NCI-H1092 (cell line): ENCODE measurements at places on chromosomes 1 and 21.
A peak's percentile ranks its signal among the peaks of the same experiment; 100 is the strongest.

DNA sequence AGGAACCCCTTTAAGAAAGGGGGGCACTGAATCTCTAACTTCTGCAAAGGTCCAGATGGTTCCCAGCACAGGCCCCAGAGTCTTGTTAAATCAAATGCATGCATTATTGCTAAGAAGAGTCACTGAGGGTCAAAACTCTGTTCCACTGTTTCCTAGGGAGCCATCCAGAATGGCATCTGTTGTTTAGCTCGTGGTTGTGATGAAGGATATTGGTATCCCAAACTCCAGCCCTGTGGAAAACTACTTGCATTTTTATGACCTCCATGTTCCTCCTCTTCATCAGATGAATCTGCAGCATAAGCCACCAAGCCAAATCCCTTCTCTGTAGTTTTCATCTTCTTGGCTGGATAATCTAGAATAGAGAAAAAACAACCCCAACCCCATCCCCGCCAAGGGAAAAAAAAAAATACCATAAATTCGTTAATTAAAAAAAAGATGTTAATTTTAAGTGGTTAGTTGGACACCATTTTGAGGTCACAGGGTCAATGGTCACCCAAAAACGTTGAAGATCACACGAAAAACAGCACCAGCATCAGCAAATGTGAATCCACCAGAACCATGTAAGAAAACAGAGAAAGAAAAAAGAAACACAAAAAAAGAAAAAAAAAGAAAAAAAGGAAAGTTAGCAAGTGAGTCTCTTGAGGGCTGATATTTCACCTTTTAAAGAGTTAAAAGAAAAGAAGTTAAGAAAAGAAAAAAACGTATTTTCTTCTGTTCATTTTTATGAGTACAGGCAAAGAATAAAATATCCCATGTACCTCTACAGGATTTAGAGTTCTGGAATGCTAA, 3.0 kb upstream of the RIT1 start:
- DNase-seq: no peak

DNA sequence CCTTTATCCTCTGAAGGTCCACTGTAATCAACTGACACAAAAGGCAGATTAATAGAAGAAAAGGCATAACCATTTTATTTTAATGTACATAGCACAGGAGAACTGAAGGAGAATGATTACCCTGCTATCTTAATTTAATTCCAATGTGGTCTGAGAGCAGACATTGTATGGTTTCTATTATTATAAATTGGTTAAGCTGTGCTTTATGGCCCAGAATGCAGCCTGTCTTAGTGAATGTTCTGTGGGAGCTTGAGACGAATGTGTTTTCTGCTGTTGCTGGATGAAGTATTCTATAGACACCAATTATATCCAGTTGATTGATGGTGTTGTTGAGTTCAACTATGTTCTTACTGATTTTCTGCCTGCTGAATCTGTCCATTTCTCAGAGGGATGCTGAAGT, 25.0 kb upstream of the SLC2A1 start:
- no peak for DNase-seq

GRCh38 chr21:17387030-17387617, 125.7 kb upstream of the CXADR start:
- DNase-seq: peak; percentile 79

DNA sequence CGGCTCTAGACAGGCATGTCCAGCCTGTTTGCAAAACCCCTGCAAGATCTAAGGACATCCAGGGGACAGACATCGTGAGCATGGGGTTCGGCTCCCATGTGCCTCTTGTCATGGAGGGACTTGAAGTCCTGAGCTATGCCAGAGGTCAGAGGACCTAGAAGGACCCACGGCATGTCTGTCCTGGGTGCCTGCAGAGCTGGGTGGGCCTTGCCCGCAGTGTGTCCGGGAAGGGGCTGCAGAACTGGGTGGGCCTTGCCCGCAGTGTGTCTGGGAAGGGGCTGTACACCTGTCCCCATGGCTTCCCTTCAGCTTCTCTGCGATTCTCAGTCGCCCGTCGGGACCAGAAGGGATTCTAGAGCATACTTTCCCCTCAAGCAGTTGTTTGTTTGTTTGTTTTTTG, 20.0 kb upstream of the TRAPPC10 start:
- no peak for DNase-seq

- no peak for DNase-seq
These were observed 407 bp downstream of the WNT4 start for GRCh38 chr1:22142315-22143064.

DNA sequence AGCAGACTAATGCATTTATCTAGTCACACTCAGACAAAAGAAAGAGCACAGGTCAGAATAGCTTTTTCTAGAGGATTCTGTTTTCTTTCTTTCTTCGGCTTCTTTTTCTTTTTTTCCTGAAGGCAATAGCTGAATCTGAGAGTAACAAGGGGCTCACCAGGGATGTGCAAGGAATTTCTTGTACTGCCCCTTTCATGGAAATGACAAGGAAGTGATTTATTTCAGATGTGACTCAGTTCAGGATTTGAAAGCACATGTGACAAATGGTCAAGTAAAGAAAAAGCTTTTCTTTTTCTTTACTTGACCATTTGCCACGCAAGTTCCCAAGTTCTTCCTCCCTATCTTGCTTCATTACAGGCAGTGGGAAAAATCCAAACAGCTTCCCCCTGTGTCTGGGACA, 202.0 kb downstream of the GABPA start:
- DNase-seq: no peak

- DNase-seq: no peak
These were observed 4.3 kb upstream of the SPATC1L start for GRCh38 chr21:46188226-46189212.

DNA sequence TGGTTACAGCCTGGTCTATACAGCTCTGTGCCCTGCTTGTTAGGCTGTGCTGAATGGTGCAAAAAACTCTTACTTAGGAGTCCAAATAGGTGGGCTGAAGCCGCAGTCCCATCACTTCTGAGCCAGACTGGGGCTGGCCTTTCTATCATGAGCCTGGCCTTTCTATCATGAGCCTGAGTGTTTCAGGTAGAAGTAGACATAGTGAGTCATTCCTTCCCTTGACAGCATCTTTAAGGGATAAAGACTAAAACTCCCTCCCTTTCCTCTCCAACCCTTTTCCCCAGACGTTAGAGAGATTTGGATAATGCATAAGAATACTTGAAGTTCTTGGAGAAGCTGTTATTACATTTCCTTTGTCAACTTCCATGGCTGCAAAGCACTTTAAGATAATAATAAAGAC, 46.5 kb upstream of the PARP1 start:
- no peak for DNase-seq

DNA sequence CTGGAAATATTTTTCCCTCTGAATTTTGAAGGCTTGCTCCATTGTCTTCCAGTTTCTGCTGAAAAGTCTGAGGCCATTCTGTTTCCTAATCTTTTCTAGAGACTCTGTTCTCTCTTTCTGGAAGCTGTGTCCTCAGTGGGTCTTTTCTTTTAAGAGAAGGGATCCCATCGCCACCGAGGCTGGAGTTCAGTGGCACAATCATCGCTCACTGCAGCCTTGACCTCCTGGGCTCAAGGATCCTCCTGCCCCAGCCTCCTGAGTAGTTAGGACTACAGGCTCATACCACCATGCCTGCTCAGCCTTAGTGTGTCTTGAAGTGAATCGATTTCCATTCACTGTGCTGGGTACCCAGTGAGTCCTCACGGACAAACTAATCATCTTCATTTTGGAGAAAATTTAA, 9.6 kb upstream of the LRP8 start:
- no peak for DNase-seq

DNA sequence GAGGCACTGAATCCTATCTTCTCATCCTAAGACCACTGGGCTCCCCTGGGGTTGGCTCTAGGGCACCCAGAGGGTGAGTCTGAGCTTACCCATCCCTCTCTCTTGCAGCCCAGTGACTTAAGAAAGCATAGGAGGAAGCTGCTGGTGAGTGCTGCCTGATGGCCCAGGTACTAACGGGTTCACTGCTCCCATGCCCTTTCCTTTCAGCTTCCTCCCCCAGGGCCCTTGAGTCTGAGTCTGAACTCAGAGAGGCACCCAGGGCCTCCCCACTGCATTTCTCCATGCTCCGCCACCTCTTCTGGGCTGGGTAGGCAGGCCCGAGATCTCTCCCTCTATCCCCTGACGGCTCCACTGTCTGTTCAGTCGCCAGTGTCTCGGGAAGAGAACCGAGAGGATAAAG, 29.7 kb downstream of the PPFIA4 start:
- DNase-seq: no peak

- peak; percentile 25 for DNase-seq
These were observed 18.5 kb downstream of the PLA2G2D start for GRCh38 chr1:20100632-20101355.

DNA sequence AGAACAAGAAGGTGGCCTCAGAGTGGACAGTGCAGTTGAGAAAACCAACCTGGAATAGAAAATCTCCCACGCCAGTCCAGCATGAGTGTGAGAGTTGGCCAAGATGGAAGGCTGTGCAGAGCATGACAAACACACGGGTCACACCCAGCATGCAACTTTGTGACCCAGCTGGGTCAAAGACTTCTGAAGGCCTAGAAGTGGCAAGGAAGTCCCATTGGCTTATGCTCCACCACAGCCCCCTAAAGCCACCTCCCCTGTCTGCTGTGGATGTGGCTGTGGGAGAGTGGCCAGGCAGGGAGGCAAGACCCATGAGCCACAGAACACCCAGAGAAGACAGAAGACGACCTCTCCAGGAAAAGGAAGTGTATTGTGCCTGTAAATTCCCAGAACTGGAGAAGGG, 13.6 kb downstream of the BATF3 start:
- DNase-seq: no peak

GRCh38 chr21:43911015-43911934, 46.3 kb downstream of the AGPAT3 start:
- no peak for DNase-seq

- no peak for DNase-seq
These were observed 17.7 kb downstream of the TP73 start for GRCh38 chr1:3669971-3670431.

GRCh38 chr21:42569732-42570301, 56.2 kb downstream of the SLC37A1 start:
- no peak for DNase-seq

DNA sequence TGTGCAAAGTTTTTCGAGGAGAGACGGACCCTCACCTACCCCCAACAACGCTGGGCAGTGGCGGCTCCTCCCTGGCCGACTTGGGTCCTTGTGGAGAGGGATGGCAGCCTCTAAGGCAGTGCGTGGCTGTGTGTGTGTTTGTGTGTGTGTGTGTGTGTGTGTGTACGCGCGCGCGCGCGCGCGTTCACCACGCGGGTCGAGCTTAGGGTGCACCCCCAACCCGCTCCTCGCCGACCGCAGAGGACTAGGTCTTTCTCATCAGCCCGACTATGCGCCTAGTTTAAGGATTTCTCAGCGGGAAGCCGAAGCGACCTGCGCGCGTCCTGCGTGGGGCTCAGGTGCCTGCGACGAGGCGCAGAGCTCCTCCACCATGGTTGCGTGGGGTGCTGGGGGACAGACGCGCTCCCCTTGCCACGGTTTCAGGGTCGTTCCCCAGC, 940 bp downstream of the SOX13 start:
- no peak for DNase-seq

- no peak for DNase-seq
These were observed 300.3 kb downstream of the TTLL7 start for GRCh38 chr1:83698644-83699043.

DNA sequence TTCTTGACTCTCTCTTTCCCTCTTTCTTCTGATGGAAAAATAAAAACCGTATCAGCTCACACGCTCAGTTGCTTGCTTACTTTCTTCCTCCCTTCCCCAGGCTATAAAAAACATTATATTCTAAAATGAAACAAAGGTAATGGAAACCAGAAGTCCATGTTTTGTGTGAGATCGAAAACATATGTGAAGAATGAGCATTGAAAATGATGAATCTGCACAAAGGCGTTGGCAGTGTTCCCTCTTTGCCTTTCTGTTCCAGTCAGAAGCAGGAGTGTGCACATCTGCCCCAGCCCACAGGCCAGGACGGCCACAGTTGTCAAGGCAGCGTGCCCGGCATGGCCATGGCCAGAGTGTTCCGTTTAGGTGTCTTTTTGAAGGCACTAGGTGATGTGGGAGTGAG, 185.3 kb upstream of the USP24 start:
- no peak for DNase-seq

DNA sequence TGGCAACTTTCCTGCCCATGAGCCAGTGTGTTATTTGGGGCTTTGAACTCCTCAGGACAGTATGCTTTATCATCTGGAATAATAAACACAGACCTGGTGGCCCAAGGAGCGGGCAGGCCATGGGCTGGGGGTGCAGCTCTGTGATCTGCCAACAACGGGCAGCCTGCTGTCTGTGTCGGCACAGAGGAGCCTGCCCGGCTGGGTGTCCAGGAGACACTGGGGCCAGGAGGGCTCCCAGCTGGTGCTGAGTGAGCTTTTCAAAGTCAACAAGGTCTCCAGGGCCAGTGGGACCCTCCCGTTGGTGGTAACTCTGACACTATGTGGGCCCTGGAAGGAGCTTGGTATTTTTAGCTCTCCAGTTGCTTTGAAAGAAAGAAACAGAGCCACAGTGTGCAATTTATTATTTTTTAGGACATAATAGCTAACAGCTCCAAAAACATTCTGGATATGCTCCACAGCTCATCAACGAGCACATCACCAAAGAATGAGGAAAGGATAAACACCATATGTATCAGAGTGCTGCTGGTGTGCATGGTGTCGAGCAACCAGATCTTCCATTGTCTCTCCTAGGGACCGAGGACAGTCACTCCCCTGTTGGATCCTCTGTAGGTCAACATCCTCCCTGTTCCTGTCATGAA, 488.7 kb upstream of the USP24 start:
- no peak for DNase-seq

DNA sequence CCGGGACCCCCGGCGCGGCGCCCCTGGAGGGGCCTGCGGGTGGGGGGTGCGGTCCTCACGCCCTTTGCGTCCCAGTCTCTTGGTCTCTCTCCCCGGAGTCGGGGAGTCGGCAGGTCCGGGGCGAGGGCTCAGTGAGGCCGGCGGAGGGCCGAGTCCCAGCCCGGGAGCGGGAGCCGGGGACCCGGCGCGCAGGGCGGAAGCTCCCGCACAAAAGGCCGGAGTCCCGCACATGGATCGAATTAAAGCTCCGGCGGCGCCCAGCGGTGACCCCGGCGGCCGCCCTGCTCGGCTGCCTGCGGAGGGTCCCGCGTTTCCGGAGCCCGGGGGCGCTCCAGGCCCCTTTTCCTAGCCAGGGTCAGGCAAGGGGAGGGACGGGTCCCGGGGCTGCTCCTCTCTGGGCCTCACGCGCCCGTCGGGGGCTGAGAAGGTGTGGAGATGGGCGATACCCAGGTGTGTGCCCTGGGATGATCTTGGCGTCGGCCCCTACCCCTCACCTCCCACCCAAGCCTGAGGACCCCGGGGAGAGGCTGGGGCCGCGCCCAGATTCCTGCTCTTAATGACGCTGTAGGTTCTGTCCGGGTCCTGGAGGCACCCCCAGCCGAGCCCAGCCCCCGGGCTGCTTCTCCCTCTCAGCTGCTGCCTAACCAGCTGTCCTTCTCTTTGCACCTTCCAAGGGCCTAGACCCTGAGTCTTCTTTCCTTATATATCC, 512 bp downstream of the FBLIM1 start:
- no peak for DNase-seq
